ENCODE measurements at places on chromosomes 2 and 18. TPM values are rescaled to one million over a fixed set of nuclear protein-coding genes. Genes with fewer than 3 reads are reported as not detected.

The ING5 gene
- polyA plus RNA-seq, result 6.5 TPM

The STK25 gene
- polyA plus RNA-seq, result 62.7 TPM

DNA sequence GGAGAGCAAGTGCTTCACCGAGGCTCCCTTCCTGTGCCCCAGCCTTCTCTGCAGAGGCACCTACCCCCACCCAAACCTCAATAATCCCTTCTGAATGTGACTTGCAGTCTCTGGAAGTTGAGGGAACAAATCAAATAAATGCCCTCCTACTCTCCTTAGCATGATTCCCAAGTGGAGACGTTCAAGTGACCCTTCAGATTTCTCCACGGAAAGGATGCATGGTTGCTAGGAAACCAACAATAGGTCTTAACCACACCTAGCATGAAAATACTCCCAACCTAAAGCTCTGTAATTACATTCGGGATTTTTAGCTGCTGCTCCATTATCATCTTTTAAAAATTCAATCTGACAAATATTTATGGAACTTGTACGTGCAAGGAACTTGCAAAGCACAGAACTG is 50.2 kb upstream of the CABLES1 start:
- DNase-seq, result no peak

GRCh38 chr2:108778857-108779256 is 7.7 kb upstream of the CCDC138 start:
- no peak for DNase-seq

GRCh38 chr2:25760297-25760696 is 86.9 kb upstream of the DTNB start:
- DNase-seq, result no peak
